ENCODE measurements at places on chromosomes 5 and 9. TPM values are rescaled to one million over a fixed set of nuclear protein-coding genes. Genes with fewer than 3 reads are reported as not detected.

DNA sequence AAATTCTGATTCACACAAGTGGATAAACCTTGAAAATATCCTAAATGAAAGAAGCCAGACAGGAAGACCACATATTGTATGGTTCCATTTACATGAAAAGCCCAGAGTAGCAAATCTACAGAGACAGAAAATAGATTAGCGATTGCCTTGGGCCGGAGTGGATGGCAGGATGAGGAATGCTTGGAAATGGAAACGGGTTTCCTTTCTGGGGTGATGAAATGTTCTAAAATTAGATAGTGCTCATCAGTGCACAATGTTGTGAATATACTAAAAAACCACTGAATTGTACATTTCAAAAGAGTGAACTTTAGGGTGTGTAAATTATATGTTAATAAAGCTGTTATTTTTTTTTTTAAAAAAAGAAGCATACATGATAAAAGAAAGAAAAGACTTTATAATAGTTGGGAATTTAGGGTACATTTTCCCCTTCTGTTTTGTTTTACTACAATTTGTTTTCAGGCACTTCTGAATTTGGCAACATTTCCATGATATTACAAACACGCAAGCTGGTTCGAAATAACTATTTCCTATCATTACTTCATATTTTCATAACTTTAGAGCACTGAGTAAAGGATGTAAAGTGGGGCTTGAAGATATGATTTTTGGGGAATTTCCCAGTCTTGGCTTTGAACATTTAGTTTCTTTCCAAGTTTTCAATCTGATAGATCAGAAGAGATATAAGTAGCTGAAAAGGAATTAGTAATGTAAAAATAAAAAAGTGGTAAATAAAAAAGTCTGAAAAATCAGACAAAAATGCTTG is 23.9 kb downstream of the SLC35A4 start:
- peak; percentile 49 for DNase-seq

GRCh38 chr5:155540000-155540595 is 526.5 kb downstream of the KIF4B start:
- no peak for DNase-seq

- no peak for DNase-seq
Measured at GRCh38 chr9:14135421-14135820, 178.5 kb downstream of the NFIB start.

The SPINK7 gene
- total RNA-seq = not detected

The LRRC70 gene
- 5.7 TPM for total RNA-seq

The PTPRD gene
- 49.5 TPM for total RNA-seq

GRCh38 chr5:1514027-1514818 is 9.5 kb downstream of the LPCAT1 start:
- peak; percentile 67 for DNase-seq

The DRD1 gene
- total RNA-seq = 0.37 TPM

GRCh38 chr9:72205513-72205912 is 56.3 kb downstream of the GDA start:
- no peak for DNase-seq

The FAM169A gene
- 2.7 TPM for total RNA-seq

GRCh38 chr9:4805191-4805918 is 12.6 kb downstream of the RCL1 start:
- no peak for DNase-seq

GRCh38 chr5:115559524-115559923 is 14.9 kb upstream of the FEM1C start:
- DNase-seq = no peak

The MYMK gene
- total RNA-seq = not detected

DNA sequence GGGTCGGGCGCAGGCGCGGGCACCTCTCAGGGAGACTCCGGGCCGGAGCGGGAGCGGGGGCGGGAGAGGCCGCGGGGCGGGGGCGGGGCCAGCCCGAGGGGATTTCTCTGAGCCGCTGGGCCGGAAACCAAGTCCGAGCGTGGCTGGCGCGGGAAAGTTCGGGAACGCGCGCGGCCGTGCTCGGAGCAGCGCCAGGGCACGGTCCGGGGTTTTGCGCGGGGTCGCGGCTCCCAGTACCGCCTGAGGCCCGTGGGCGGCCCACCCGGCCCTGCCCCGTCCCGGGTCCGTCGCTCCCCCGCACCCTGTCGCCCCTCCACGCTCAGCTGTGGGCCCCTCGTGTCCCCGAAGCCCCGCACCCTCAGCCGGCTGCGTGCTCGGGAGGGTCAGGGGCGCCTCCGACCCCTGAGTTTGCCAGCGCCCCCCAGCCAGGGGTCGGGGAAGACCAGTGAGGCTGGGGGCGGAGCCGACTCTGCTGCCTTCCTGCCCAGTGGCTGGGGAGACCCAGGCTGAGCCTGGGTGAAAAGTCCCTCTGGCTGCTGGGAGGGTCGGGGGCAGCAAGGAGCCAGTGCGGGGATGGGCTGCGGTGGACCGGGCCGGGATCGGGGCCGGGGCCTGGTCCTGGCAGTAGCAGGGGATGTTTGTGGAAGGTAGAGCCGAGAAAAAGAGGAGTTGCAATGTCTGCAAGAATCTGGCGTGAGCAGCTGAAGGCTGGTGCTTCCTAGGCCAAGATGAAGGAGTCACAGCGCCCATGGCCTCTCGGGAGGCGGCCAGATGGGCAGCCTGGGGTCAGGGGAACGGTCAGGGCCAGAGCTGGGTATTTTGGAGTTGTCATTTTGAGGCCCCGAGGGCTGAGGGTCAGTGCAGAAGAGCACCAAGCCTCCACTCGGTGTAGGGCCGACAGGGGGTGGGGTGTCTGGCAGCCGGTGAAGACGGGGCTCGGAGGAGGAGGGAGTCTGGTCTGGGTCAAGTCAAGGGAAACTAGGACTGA is 588 bp downstream of the TRAF2 start:
- DNase-seq = no peak

GRCh38 chr5:159061834-159062474 is 37.8 kb downstream of the EBF1 start:
- DNase-seq = no peak

The UGCG gene
- total RNA-seq = 29.0 TPM

GRCh38 chr9:93203718-93204469 is 20.0 kb downstream of the WNK2 start:
- DNase-seq = no peak

GRCh38 chr9:37761511-37761910 is 7.9 kb downstream of the TRMT10B start:
- no peak for DNase-seq

DNA sequence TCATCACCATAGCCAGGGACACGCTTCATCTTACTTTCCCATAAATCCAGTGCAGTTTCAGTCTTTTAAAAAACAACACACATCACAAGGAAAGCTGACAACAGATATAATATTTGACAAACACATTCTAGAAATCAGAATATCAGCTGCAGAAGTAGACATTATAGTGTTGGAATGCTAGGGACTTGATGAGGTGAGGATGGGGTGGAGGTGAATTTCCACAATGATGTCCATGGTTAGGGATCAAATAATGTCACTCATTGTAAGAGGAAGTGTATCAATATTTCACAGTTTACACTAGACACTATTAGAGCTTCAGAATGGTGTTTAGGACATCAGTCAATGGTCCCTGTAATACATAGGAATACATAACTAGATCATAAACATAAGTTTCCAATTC is 7.0 kb downstream of the FST start:
- DNase-seq = no peak

- DNase-seq = no peak
Measured at GRCh38 chr5:3311433-3311832, 284.2 kb upstream of the IRX1 start.

DNA sequence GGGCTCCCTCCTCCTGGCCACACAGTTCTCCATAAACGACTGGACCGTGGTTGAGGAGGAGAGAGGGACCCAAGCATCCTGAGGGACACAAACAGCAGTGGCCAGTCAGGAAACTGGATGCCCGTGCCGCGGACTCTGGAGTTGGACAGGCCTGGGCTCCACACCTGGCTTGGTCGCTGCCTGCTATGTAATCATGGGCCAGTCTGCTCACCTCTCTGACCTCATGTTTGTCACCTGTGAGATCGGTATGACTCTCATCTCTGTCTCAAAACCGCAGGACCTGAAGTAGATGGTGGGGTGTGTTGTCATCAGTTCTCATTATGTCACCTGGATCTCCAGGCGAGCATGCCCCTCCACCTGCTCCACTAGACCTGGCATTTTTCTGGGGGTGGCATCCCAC is 14.5 kb downstream of the CXXC5 start:
- no peak for DNase-seq

GRCh38 chr5:56565644-56566043 is 249.7 kb upstream of the MAP3K1 start:
- no peak for DNase-seq

The REXO4 gene
- total RNA-seq = 23.4 TPM

DNA sequence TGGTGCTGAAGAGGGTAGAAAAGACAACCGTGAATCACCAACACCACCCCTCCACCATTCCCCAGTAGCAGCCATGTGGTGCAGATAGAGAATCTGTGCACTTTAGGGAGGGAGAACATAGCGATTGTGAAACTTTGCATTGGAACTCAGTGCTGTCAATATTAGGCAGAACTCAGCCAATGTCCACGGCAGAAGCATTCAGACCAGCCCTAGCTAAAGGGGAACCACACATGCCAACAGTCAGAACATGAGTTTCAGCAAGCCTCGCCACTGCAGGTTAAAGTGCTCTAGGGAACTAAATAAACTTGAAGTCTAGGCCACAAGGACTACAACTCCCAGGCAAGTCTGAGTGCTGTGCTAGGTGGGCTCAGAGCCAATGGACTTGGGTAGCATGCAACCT is 38.5 kb upstream of the DEPDC1B start:
- no peak for DNase-seq

- DNase-seq = no peak
Measured at GRCh38 chr5:97009212-97009898, 73.5 kb downstream of the LNPEP start.

The GARIN3 gene
- not detected for total RNA-seq

GRCh38 chr5:173463207-173463606 is 135.0 kb upstream of the STC2 start:
- no peak for DNase-seq

- no peak for DNase-seq
Measured at GRCh38 chr5:175892015-175892800, 20.8 kb downstream of the CPLX2 start.

DNA sequence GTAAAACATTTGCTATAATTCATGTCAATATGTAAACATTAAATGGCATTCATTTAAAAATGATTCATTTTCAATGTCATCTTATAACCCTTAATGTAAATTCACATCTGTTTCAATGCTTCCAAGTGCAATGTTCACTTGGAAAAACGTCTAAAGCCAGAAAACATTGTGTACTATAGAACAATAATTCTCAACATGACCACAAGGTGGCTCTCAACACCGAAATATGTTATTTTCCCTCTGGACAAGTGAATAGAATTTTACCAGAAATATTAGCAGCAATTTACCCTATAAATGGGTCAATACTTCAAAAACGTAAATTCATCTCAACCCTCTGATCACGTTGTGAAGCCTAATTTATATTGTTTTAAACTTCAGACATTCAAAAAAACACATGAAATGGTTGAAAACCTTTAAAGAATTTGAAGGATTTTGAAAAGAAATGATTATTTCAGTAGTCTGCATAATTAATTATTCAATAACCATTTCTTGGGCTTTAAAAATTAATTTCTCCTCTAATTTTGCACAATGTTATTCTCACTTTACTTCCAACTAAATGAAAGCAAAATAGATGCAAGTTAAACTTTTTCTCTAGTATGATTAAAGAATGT is 11.0 kb downstream of the CDH10 start:
- no peak for DNase-seq

- DNase-seq = no peak
Measured at GRCh38 chr9:14661421-14662059, 31.7 kb downstream of the ZDHHC21 start.

The ADAMTSL1 gene
- total RNA-seq = 3.1 TPM

Data from left lung (tissue), 14 donors.